ENCODE measurements at places on chromosomes 13 and 19.

GRCh38 chr19:54138489-54139256 is 1.1 kb downstream of the CNOT3 start:
- no peak for DNase-seq

DNA sequence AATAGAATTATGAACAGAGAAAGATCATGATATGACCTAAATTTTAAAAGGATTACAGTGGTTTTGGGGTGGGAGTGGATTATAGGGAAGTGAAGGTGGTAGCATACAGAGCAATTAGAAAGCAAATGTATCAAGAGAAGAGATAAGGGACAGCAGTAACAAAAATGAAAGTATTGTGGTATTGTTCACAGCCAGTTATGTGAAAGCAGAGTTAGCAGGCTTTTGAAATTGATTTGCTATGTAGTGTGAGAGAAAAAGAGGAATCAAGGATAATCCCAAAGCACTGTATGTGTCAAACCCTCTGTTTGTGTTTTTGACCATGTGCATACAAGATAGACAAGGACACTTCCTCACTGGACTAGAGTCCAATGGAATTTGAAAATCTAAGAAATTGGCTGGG is 1721.4 kb downstream of the PCDH9 start:
- no peak for DNase-seq

DNA sequence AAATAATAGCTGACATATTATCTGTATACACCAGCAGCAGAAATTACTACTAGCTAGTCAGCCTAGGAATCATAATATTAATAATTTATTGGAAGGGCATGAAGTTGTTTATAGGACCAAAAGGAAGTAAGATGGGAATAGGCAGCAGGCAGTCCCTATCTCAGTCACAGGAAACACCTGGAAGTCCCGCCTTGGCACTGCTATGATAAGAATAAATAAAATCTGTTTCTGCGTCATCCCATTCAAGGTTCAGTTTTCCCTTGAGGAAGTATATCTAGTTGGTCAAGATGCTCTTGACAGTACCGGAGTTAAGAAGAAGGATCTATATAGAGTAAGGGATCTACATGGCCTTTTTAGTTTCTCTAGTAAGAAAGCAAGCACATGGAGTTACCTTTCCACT is 830.8 kb downstream of the DIAPH3 start:
- DNase-seq: no peak

- no peak for DNase-seq
These were observed 9.1 kb downstream of the NFIC start for GRCh38 chr19:3375221-3376090.

DNA sequence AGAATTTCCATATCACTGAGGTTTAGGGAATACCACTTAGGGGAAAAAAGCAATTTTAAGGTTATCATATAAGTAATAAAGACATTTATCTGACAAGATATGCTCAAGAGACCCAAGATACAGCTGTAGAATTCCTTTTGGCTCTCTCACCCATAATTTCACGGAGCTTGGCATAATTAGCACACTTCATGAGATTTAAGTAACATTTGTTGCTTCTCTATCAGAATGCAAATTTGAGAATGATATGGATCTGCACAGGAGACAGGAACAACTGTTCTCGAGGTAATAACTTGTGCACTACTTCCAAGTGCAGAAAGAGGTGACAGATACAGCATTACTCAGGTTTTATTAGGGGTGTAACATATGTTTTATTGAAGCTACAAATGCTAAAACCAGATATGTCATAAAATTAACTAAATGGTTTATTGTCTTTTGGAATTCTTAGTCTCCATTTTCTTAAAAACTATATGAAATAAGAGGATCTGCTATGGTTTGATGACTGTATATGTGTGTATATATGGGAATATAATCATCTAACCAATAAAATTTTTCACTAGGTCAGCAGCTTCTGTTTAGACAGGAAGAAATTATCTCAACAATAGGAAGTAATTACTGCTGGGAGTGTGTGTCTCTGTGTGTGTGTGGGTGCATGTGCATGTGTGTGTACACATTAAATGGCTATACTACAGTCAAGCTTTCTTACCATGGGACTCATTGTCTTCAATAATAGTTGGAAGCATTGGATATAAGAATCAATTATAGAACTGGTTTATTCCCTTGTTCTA is 401.3 kb downstream of the PCDH17 start:
- peak; percentile 0 for DNase-seq

GRCh38 chr19:16586991-16587832 is 15.0 kb upstream of the SLC35E1 start:
- no peak for DNase-seq

GRCh38 chr13:104008075-104008474 is 941.9 kb upstream of the SLC10A2 start:
- no peak for DNase-seq

- no peak for DNase-seq
These were observed 15.5 kb upstream of the DCLK1 start for GRCh38 chr13:36146511-36147269.

- no peak for DNase-seq
These were observed 53.6 kb downstream of the NWD1 start for GRCh38 chr19:16773259-16773658.

DNA sequence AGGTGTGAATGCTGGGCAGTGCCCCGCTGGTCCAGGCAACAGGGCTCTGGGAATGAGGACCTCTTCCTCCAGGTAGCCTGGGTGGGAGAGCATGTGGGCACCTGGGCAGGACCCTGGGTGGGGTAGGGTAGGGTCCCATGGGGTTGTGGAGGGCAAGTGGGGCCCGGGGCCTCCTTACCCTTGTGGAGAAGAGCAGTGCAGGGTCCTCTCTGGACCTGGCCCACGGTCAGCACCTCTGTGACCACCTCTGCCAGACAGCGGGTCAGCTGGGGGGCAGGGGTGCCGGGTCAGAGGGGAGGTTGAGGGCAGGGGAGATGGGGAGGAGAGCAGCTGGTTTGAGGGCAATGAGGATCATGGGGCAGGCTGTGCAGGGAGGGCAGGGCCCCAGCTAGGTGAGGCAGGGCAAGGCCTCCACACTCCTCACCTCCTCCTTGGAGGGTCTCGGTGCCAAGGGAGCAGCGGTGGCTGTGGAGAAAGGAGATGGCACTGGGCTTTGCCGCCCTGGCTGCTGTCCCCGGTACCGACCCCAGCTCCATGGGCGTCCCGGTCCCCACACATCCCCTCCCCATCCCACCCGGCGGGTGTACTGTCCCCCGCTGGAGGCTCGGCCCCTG is 491 bp downstream of the CCER2 start:
- DNase-seq: no peak

DNA sequence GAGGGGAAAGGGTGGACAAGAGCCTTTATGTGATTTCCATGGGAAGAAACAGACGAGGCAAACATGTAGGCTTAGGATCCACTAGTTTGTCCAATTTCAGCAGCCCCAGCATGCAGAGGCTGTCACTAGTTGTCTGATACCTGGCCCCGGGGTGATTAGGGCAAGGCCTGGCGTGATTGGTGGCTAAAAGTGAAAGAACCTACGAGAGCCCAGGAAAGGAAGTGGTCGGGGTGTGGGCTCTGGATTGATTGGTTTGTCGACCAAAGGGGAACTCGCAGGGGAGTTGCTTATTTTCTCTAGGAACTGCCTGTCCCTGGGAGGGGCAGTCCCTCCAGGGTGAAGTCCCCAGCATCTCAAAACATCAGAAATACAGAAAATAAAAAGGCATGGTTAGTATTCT is 64.2 kb upstream of the UQCRFS1 start:
- peak; percentile 79 for DNase-seq

DNA sequence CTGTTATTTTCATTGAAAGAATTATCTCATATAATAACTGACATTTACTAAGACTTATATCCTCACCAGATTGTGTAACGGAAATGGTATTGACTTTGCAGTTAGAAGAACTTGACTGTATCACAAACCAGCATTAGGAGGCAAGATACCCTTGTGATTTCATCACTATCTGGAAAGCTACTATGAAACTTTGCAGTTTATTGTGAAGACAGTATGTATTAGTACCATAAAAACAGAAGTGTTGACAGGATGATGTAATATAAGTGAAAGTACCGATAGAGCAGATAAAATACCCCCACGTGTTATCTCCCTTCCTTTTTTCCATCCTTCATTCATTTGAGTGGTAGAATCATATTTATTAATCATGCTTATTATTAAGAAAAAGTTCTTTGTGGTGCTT is 365.7 kb upstream of the KLHL1 start:
- DNase-seq: no peak

GRCh38 chr19:18112989-18113478 is 15.5 kb downstream of the MAST3 start:
- DNase-seq: no peak

DNA sequence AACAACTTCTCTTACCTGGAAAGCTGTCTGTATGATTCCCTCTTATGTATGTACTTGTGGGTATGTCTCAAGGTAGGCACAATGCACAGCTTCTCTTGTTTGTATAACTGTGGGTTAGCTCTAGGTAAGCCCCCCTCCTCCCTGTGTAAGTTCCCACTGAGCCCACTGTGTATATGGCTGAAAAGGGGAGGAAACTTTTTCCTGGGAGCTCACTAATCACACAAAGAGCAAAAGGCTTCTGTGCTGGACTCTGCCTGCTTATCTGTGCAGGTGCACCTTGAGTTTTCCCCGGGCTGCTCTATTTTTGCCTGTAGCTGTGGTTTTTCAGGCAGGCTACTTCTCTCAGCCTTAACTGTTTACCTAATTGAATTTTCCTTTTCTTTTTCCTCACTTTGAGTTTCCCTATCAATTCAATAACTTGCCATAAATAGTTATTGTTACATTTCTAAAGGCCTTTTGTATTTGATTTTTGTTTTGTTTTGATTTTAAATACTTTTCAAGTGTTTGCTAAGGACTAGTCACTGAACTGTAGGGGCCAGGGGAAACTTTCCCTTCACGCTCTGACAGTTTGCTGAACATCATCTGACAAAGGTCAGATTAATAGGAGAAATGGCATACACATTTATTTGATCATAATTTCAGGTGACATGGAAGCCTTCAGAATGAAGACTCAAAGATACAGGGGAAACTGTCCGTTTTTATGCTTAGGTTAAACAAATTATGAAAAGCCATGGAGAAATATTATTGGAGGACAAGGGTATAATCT is 423.5 kb upstream of the ATXN8OS start:
- DNase-seq: no peak

DNA sequence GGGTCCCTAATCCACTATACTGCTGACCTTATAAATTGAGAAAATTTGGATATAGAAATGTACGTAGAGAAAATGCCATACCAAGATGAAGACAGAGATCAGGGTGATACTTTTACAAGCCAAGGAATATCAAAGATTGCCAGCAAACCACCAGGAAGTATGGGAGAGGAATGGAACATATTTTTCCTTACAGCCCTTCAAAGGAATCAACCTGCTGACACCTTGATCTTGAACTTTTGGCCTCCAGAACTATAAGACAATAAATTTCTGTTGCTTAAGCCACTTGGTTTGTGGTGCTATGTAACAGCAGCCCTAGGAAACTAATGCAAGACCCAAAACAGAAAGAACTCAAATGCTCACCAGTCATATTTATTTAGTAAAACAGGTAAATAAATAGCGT is 10.3 kb upstream of the NDFIP2 start:
- DNase-seq: no peak

- no peak for DNase-seq
These were observed 518 bp downstream of the KLF2 start for GRCh38 chr19:16325161-16325527.

DNA sequence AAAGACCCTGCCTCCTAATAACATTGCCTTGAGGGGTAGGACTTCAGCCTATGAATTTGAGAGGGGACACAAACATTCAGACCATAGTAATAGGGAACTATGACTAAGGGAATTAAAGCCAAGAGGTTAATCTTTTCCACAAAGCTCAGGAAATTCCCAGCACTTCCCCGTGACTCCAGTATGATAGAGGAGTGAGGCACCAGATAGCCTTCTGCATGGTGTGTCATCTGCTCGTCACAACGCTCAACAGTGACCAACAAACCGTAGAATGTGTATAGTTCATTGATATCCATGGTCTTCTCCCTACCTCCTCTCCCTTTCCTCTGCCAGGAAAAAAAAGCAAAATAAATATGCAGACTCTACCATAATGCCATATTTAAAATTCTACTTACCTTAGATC is 64.4 kb downstream of the B3GLCT start:
- DNase-seq: no peak

GRCh38 chr13:76414320-76414719 is 471.9 kb downstream of the KCTD12 start:
- no peak for DNase-seq

- no peak for DNase-seq
These were observed 366.2 kb downstream of the DNAJC15 start for GRCh38 chr13:43389573-43389972.

GRCh38 chr13:110829486-110829885 is 85.4 kb downstream of the ANKRD10 start:
- DNase-seq: no peak

GRCh38 chr19:37594982-37595382 is 306 bp downstream of the ZNF540 start:
- peak; percentile 7 for DNase-seq

DNA sequence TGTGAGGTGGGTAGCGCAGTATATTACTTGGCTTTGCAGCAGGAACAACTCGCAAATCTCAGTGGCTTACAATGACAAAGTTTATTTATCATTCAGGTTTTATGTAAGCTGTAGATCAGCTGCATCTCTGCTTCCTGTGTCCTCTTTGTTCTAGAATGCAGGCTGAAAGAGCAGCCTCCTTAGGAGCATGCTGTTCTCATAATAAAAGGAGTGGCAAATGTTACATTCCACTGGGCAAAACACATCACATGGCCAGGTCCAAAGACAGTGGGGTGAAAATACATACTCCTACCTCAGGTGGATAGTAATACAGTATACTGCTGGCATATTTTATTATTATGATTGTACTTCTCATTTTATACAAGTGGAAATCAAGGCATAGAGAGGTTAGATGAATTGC is 1.2 kb upstream of the CSNK1A1L start:
- no peak for DNase-seq

GRCh38 chr19:54518844-54519243 is 16.2 kb downstream of the LAIR2 start:
- no peak for DNase-seq

- DNase-seq: no peak
These were observed 829 bp downstream of the B3GLCT start for GRCh38 chr13:31200637-31200971.

DNA sequence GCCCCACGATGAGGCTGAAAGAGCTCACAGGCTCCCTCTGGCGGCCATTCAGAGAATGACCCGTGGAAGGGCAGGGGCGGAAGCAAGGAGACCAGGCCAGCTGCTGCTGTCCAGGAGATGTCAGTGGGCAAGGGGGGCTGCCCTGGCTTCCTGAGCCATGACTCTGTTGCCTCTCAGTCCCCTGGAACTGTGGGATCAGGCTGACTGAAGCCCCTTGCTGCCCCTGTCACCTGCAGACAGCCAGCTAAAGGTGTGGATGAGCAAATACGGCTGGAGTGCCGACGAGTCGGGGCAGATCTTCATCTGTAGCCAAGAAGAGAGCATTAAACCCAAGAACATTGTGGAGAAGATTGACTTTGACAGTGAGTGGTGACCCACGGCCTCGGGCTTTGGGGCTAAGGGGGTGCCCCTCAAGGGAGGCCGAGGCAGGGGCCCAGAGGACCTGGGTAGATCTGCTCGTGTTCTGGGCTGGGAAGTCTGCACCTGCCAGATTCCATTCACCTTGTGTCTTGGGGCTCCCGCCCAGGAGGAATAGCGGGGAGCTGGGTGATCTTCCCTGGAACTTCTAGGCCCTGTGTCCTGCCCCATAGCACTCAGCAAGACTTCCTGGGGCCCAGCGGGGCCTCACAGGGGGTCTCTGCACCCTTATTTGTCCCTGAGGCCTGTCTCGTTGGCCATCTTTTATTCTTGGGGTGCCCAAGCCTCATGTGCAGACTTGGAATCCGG is 12.5 kb upstream of the ACTN4 start:
- no peak for DNase-seq

GRCh38 chr19:30555075-30555790 is 183.0 kb downstream of the ZNF536 start:
- DNase-seq: no peak
